ENCODE measurements at places on chromosomes 2 and 18. TPM values are rescaled to one million over a fixed set of nuclear protein-coding genes. Genes with fewer than 3 reads are reported as not detected.

PSMA8 gene
- 1.2 TPM for total RNA-seq

TRIM43 gene
- total RNA-seq: 0.25 TPM

UPP2 gene
- total RNA-seq: not detected

AGXT gene
- not detected for total RNA-seq

- no peak for DNase-seq
Measured at GRCh38 chr18:48887294-48887904, 63.4 kb downstream of the SMAD7 start.

GRCh38 chr2:60948926-60949579, 67.7 kb downstream of the REL start:
- DNase-seq: no peak

- no peak for DNase-seq
Measured at GRCh38 chr18:52391810-52392559, 52.0 kb downstream of the DCC start.

- DNase-seq: no peak
Measured at GRCh38 chr18:31965316-31965970, 22.5 kb upstream of the TRAPPC8 start.

- DNase-seq: no peak
Measured at GRCh38 chr2:37774976-37775907, 103.8 kb upstream of the CDC42EP3 start.

DNA sequence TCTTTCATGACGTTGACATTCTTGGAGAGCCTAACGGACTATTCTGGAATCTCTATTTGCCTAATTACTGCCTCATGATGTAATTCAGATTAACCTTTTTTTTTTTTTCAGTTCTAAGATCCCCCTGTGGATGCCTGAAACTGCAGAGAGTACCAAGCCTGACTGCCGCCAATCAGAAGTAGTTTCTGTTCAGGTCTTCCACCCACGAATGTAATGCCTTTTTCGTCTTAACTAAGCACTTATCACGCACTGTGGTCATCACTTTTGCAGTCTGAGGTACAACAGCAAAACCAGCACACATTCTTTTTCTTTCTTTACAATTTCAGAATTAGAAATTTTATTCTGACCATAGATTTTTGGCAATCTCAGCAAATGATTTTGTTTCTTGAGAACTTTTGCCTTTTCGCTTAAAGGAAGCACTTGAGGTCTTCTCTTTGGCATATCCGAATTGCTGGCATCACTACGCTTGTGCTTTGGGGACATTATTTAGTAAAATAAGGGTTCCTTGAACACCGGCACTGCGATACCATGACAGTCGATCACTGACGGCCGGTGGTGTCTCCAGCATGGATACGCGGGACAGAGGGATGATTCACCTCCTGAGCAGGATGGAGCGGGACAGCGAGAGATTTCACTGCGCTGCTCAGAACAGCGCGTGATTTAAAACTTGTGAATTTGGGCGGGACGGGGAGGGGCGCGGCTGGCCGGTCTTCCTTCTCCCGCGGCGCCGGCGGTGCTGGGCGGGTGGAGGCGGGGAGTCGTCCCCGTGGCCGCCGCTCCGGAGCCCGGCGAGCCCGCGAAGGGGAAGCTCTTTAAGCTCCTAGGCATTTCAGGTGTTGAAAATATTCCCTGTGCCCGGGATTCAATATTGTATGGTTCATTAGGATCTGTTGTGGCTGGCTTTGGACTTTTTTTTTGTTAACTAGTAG, 32.0 kb upstream of the GPR55 start:
- DNase-seq: no peak

DNA sequence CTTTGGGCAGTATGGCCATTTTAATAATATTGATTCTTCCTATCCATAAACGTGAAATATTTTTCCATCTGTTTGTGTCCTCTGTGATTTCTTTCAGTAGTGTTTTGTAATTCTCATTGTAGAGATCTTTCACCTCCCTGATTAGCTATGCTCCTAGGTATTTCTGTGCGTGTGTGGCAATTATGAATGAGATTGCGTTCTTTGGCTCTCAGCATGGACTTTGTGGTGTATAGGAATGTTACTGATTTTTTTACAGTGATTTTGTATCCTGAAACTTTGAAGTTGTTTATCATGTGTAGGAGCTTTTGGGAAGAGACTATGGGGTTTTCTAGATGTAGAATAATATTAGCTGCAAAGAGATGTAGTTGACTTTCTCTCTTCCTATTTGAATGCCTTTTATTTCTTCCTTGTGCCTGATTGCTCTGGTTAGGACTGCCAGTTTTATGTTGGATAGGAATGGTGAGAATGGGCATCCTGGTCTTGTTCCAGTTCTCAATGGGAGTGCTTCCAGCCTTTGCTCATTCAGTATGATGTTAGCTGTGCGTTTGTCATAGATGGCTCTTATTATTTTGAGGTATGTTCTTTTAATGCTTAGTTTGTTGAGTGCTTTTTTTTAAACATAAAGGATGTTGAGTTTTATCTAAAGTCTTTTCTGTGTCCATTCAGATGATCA, 27.0 kb upstream of the THUMPD2 start:
- no peak for DNase-seq

Data from activated T-helper 2 cell treated with anti-CD3 and anti-CD28 coated beads, Interferon-gamma antibody, Interleukin-2, Interleukin-4, amounts not matched to agents 10 μg/mL and 5 μg/mL and 100 μg/mL, durations not matched to agents 14 hours and 24 hours and 36 hours (primary cell).